Activated CD4-positive, alpha-beta memory T cell treated with anti-CD3 and anti-CD28 coated beads, Interleukin-2, amount 10 ng/mL, durations not matched to agents 7 days and 5 days (primary cell): ENCODE measurements at places on chromosomes 3 and 15. TPM values are rescaled to one million over a fixed set of nuclear protein-coding genes. Genes with fewer than 3 reads are reported as not detected.

Gene TGM4
- not detected for total RNA-seq

- no peaks in the 10 kb centered on the region for H3K27me3 ChIP-seq
- no peak overlapping the region for H3K27ac ChIP-seq
- H3K4me3 ChIP-seq: no peak overlapping the region
- H3K36me3 ChIP-seq: no peaks in the 10 kb centered on the region
- no peak for DNase-seq
Observed at GRCh38 chr15:81807806-81808205, 238.0 kb downstream of the MEX3B start.

GRCh38 chr3:195012571-195012970 lies 258.4 kb downstream of the XXYLT1 start:
- no peak overlapping the region for H3K4me3 ChIP-seq
- H3K27me3 ChIP-seq: peaks cover 5% of the 10 kb centered on the region
- no peak overlapping the region for H3K27ac ChIP-seq
- DNase-seq: no peak
- no peaks in the 10 kb centered on the region for H3K36me3 ChIP-seq
- H3K4me1 ChIP-seq: peaks cover 4% of the 10 kb centered on the region

DNA sequence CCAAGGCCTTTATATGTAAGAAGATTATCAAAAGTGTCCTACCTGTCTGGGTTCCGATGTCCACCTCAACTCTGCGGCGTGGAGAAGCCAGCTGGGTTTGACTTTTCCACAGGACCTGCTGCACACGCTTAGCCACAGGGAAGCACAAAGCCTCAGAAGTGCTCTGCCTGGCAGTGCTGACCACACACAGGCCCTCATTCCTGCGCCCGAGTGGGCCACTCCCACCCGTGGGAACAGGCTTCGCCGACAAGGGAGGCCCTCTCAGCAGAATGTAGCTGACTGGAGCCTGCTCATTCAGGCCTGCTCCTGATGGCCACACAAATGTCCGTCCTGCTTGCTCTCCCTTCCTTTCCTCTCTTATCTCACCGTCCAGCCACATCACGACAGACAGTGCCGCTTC lies 221.4 kb upstream of the LRRN1 start:
- H3K4me1 ChIP-seq: no peaks in the 10 kb centered on the region
- no peaks in the 10 kb centered on the region for H3K27me3 ChIP-seq
- no peaks in the 10 kb centered on the region for H3K36me3 ChIP-seq
- H3K27ac ChIP-seq: no peak overlapping the region

- H3K4me1 ChIP-seq: no peaks in the 10 kb centered on the region
- H3K36me3 ChIP-seq: no peaks in the 10 kb centered on the region
- DNase-seq: no peak
- no peak overlapping the region for H3K4me3 ChIP-seq
Observed at GRCh38 chr15:47727676-47728075, 10.4 kb downstream of the SEMA6D start.
